ENCODE measurements at places on chromosomes 5 and 9. TPM values are rescaled to one million over a fixed set of nuclear protein-coding genes. Genes with fewer than 3 reads are reported as not detected.

DNA sequence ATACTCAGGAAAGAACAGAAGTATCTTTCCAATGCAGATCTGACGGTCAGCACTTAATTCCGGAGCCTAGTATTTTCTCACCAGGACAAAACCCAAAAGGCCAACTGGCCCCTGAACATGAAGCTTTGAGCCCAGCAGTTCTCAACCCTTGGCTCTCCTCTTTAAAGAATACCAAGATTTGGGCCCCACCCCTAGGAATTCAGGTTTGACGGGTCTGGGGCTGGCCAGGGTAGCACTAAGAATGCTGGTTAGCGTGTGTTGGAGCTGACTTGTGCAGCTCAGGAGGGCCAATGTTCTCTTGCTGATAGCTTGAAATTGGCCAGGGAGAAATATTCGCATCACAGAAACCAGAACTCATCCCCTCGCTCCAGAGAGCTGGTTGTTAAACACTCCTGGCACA is 88.3 kb upstream of the PTCH1 start:
- DNase-seq: no peak

- no peak for DNase-seq
Observed at GRCh38 chr9:101513351-101513750, 20.3 kb upstream of the RNF20 start.

- DNase-seq: no peak
Observed at GRCh38 chr5:83475935-83476814, 4.6 kb downstream of the VCAN start.

- DNase-seq: no peak
Observed at GRCh38 chr9:128685636-128686489, 3.2 kb upstream of the SET start.

GRCh38 chr9:92737611-92738299 is 26.9 kb downstream of the BICD2 start:
- DNase-seq: no peak

Gene ARID3C
- polyA plus RNA-seq: not detected

Gene PDE6A
- 0.12 TPM for polyA plus RNA-seq

Gene PKD2L2
- 0.28 TPM for polyA plus RNA-seq

Gene CMYA5
- polyA plus RNA-seq: 162 TPM

Gene ARL14EPL
- polyA plus RNA-seq: not detected

Gene HAVCR1
- polyA plus RNA-seq: not detected

Gene MLANA
- polyA plus RNA-seq: 0.23 TPM

All from muscle of back (tissue), 13 donors.